ENCODE measurements at places on chromosomes 16 and 17.

DNA sequence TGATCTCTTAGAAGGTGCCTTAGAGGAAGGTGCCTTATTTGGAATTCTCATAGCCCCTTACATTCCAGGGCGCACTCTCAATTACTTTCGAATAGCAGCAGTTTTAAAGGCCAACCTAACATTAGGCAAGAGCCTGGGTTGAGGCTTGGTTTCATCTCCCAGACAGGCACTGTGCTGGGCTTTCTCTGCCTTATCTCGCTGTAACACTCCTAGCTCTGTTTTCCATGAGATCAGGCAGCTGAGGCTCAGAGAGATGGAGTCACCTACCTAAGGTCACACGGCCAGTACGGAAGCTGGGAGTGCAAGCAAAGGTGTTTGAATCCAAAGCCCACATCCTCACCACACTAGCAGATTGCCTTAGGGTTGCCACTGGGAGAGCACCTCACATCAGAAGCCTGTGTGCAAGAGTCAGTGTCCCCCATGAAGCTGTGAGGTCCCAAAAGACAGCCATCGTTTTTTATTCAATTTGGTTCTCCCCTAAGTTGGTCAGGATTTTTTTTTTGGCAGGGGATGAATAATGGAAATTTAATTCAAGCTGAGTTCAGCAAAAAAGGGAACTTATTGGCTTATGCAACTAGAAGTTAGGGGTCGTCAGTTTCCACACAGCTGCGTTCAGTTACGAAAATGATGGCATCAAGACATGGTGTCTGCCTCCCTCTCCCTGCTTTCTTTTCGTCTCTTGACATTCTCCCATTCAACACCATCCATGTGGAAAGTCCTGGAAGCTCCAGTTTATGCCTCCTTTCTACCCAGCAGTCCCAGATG is 206.4 kb downstream of the KATNIP start:
- no peak for DNase-seq

DNA sequence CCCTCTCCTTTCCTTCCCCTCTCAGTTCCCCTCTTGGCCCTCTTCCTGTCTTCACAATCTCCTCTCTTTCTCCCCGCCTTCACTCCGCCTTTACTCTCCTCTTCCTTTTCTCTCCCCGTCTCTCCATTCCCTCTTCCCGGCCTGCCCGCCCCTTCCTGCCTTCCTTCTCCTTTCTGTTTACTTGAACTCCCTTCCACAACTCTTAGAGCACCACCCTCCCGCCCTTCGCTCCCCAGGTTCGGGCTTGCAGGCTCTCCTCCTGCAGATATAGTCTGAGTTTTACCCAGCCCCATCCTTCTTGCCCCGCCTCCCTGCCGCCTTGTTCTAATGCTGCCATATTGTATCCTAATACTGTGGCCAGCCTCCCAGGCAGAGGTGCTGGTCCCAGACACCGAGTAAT is 201.5 kb upstream of the N4BP1 start:
- DNase-seq, result no peak

DNA sequence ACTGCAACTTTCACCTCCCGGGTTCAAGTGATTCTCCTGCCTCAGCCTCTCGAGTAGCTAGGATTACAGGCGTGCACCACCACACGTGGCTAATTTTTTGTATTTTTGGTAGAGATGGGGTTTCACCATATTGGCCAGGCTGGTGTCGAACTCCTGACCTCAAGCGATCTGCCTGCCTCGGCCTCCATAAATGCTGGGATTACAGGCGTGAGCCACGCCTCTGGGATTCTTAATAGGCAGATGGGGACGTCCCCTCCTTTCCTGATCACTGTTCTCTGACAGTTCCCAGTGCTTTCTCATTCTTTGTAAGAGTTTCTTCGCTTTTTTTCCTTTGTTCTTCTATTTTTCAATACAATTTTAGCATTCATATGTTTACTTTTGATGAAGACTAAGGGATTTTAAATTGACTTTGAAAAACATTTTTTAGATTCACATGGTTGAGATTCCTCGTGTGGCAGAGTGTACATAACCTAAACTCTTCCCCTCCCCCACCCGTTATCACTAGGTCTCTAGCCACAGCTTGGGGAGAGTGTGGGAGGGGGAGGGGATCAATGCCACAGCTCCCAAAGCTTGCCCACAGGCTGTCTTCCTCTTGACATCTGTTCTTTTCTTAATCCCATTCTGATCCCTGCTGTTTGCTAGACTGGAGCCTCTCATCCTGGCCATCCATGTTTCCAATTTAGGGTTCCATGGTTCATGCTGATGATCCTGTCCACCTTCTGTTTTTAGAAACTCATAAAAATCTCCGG is 11.0 kb downstream of the ADORA2B start:
- no peak for DNase-seq

DNA sequence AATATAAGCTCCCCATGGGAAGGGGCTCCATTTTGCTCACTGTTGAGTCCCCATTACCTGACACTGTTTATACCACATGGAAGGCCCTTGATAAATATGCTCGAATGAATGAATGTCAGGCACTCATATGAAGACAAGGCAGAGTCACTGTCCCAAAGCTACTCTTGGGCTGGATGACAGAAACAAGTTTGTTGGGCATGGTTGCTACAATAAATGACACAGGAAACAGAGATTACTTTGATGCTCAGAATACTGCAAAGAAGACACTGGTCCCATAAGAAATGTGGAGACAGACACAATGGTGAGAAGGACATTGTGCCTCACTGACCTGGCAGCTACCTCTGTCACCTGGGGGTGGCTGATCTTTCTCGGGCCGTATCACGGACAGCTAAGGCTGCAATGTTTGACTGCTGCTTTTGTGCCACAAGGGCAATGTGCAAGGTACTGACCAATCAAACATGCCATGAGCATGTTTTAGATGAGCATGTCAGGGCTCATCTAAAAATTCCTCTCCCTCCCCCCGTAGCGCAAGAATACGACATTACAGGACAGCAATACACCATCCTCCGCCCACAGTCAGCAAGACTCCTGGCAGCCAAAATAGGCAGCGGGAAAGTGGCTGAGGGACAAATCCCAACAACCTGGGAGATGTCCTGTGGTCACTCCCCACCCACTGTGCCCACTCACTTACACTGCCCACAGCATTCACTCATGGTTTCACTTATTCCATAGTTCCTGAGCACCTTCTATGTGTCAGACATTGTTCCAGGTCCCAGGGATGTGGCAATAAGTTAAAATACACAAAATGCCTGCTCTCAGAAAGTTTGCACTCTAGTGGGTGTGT is 5.0 kb downstream of the PIK3R6 start:
- no peak for DNase-seq

DNA sequence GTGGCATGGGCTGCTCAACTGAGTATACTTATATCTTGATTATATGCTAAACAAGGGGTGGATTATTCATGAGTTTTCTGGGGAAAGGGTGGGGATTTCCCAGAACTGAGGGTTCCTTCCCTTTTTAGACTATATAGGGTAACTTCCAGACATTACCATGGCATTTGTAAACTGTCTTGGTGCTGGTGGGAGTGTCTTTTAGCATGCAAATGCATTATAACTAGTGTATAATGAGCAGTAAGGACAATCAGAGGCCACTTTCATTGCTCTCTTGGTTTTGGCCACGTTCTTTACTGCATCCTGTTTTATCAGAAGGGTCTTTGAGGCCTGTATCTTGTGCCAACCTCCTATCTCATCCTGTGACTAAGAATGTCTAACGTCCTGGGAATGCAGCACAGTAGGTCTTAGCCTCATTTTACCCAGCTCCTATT is 12.0 kb downstream of the PRR11 start:
- no peak for DNase-seq

DNA sequence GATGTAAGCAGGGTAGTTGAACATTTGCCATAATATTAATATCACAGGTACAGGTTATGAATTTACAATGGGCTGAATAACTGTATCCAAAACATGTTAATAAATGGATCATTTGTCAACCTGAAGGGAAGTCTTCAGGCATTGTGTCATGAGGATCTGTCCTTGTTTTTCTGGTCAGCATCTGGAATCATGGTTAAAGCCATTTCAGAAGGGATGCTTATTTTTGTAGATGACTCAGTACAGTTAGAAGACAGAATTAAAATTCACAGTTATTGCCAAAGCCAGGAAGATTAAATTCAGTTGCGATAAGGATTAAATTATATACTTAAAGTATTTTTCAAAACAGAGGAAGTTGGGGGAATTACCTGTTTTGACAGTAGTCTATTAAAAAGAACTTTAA is 8.0 kb downstream of the PSMD11 start:
- no peak for DNase-seq

GRCh38 chr17:74608511-74608910 is 15.0 kb downstream of the CD300E start:
- no peak for DNase-seq

GRCh38 chr16:64964126-64964540 is 157.7 kb downstream of the CDH11 start:
- no peak for DNase-seq

Data from activated T-helper 1 cell treated with anti-CD3 and anti-CD28 coated beads, Interleukin-2, amount 50 U/mL, for 16 hours (primary cell).